ENCODE measurements at places on chromosomes 13 and 19.

DNA sequence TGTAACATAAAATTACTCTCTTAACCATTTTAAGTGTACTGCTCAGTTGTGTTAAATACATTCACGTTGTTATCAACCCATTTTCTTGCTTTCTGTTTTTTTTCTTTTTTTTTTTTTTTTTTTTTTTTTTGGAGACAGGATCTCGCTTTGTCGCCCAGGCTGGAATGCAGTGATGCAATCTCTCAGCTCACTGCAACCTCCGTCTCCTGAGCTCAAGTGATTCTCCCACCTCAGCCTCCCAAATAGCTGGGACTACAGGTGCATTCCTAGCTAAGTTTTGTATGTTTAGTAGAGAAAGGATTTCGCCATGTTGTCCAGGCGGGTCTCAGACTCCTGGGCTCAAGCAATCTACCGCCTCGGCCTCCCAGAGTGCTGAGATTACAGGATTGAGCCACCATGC is 42.5 kb upstream of the C13orf42 start:
- DNase-seq: no peak

DNA sequence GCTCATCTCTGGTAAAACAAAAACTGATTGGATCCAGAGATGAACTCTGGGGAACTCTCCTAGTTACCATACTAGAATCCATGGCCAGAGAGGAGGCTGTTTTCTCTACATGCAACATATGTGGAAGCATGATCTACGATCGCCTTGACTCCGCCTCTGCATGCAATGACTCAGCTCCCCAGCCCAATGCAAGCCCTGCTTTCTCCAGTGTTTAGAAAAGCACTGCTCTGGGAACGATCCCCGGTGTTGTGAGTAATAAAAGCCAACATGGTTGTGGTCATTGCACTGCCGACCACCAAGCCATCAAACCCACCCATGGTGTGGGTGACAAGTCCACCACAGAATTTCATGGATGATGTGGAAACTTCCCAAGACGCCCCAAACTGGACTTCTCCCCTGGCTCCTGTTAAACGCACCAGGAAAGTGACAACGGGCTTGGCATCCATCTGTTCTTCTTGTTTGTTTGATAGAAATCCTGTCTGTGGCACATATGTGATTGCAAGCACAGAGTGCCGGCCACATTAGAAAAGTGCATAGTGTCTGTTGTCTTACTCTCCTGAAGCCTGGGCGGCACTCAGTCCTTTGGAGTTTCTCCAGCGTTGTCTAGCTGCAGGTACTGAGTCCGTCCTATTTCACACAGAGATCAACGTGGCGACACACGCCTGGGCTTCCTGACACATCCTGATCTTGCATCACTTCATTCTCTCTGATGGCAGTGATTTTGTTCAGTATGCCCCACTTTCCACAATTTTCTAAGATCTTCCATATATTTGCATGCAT is 36.4 kb upstream of the VSTM2B start:
- DNase-seq: no peak

DNA sequence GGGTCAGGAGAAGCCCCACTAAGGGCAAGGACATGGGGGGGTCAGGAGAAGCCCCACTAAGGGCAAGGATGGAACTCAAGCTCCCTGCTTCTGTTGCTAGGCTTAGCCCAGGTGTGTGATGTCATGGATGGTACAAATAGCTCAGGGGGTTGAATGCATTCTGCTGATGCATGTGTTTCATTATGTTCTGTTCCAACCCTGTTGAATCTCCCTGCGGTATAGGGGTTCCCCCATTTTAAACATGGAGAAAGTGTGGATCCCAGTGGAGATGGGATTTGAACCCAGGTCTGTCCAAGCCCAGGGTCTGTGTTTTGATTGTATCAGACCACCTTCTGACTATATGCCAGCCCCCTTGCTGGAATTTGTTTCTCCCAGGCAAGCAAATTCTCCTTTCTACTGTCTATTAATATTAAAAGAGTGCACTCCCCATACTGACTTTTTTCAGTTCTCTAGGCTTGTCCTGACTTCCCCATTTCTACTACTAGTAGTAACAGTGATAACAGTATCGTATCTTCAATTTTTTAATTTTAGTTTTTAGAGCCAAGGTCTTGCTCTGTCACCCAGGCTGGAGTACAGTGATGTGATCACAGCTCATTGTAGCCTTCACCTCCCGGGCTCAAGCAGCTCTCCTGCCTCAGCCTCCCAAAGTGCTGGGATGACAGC is 6.7 kb downstream of the ZNF865 start:
- no peak for DNase-seq

DNA sequence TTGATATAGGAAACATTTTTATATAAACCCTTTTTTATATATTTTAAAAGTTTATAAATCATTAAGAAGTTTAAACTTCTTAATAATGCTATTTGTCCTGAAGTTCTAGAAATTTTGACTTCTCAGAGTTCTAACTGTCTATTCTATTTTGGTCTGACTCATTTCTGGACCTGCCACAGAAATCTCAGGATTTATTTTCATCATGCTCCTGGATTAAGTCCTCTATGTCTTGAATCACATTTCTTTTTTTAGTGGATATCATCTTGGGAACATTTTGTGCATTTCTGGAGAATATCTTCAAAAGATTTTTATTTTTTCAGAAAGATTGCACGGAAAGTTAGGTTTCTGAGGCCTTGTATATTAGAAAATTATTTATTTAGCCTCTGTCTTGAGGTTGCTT is 289.1 kb downstream of the NDFIP2 start:
- DNase-seq: no peak

- no peak for DNase-seq
Observed at GRCh38 chr19:33660410-33661124, 38.8 kb downstream of the CHST8 start.

DNA sequence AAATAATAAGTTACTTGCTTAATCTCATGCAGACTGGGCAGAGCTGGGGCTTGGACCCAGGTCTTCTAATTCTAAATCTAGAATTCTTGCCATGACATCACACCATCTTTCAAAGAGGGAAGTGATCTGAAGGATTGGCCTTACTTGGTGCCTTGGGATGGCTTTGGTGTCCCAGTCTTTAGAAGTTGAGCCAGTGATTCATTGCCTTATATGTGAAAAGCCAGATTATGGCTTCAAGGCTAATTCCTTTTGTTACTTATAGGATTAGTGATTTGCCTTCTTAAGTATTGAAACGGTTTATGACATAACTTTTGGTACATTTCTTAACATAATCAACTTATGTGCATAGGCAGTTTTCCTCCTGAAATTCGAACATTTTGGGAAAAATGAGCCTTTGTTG is 14.9 kb downstream of the COG3 start:
- no peak for DNase-seq

- DNase-seq: no peak
Observed at GRCh38 chr13:23866420-23867026, 22.7 kb downstream of the MIPEP start.

DNA sequence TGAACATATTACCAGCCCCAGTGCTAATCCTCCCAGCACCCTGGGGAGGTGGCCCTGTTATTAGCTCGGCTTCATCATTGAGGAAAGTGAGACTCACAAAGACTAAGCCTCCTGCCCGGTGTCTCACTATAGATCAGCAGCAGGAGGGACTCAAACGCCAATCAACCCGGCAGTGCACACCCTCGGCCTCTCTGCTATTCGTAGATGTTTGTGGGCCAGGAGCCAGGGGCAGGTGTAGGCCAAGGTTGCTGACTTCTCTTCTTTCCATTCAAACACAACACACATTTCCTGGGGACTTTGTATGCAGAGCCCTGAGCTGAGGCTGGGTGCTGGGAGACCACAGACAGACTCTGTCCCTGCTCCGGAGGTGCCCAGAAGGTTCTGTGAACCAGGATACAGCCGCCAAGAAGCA is 9.4 kb upstream of the SBK3 start:
- no peak for DNase-seq

DNA sequence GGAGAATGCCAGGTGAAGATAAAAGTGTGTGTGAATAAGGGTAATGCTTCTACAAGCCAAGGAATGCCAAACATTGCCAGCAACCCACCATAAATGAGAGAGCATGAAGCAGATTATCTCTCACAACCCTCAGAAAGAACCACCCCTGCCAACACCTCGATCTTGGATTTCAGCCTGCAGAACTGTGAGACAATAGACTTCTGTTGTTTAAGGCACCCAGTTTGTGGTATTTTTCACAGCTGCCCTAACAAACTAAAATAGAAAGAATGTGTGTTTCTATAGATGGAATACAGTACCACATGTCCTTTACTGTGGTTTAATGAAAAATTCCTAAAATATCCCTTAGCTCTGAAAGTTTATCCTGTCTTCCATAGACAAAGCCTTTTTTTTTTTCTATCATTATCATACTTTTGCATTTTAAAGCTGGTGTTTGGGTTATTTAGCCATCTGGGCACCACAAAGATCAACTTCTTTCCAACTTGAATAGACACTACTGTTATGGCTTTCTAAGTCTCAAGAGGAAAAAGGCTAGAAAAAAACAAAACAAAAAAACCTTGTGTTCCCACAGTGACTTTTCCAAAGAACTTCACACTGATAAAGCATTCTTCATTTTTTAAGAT is 505.6 kb downstream of the KCTD12 start:
- no peak for DNase-seq

- no peak for DNase-seq
Observed at GRCh38 chr19:29777781-29778309, 33.9 kb upstream of the CCNE1 start.

DNA sequence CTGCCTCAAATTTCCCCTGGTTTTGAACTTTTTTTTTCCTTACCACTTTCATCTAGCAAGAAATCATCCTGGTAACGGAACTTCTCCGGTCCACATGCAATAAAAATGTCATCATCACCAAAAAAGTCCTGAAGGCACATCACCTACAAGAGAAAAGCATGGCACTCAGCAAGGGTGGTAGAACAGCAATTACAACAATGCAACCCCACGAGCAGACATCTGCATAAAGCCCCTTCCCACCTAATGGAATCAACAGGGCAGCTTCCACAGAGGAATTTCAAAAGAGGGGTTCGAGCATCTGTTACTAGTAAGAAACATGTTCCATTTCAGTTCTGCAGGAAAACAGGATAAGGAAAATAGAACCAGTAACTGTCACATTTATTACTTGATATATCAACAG is 183.9 kb downstream of the DCLK1 start:
- no peak for DNase-seq

GRCh38 chr19:45782820-45783785 is 813 bp upstream of the DMPK start:
- DNase-seq: peak; percentile 82

- no peak for DNase-seq
Observed at GRCh38 chr13:54029226-54029625, 1000.6 kb downstream of the OLFM4 start.

- DNase-seq: no peak
Observed at GRCh38 chr19:4389511-4390016, 10.8 kb downstream of the SH3GL1 start.

- DNase-seq: no peak
Observed at GRCh38 chr13:109355166-109355565, 431.2 kb downstream of the IRS2 start.

- no peak for DNase-seq
Observed at GRCh38 chr13:79869326-79869725, 388.4 kb downstream of the NDFIP2 start.

GRCh38 chr19:44891016-44891882 is at the start of gene TOMM40:
TOMM40 (plus strand) TSS chr19:44891254; CDS start chr19:44891416, 162 bp downstream.
- no peak for DNase-seq

DNA sequence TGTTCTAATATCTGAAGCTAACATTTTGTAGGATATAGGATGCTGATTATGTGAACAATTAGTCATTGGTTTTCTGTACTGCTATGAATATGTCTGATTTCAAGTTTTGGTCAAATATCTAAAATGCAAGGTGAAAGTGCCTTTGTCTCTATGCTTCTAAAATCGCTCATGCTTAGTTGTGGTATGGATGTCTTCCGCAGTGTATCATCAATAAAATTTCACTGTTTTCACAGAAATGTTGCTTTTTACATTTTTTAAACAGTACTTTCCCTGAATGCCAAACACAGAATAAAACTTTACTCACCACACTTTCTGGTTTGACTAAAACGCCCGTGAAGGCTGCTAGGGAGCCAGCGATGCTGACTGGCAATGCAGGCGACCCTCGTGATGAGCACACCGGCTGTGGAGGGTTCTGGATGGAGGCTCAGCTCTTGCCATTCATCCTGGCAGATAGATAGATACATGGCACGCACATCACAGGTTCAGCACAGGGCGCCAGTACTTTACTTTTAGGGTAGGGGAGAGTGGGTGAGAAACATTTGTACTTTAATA is 40.1 kb downstream of the SLC7A9 start:
- no peak for DNase-seq

DNA sequence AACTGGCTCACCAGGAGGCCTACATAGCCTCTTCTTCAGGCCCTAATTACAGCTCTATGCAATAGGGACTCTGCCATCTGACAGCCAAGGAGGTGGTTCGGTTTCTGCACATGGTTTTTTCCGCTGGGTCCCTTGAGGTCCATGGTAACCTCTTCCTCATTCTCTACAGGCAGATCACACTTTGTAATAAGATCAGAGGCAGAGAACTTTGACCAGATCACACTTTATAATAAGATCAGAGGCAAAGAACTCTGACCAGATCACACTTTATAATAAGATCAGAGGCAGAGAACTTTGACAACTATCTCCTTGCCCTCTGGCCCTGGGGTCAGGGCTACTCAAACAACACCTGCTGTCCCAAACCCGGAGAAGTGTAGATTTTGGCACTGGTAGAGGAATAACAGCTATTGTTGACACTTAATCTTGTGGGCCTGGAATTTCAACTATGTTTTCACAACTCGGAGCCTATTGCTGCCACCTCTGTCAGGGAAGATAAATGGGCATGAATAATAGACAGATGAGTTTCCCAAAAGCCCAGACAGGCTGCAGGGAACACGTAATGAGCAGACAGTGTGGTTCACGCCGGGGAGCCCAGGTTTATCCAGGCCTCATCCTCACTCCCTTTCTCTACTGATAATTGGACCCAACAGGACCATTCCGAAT is 246.1 kb downstream of the UQCRFS1 start:
- DNase-seq: no peak

- DNase-seq: no peak
Observed at GRCh38 chr13:31035185-31035965, 102.9 kb downstream of the TEX26 start.

GRCh38 chr13:111978546-111978945 is 88.4 kb upstream of the SOX1 start:
- DNase-seq: no peak

- DNase-seq: no peak
Observed at GRCh38 chr19:10805065-10805757, 30.8 kb downstream of the TMED1 start.

DNA sequence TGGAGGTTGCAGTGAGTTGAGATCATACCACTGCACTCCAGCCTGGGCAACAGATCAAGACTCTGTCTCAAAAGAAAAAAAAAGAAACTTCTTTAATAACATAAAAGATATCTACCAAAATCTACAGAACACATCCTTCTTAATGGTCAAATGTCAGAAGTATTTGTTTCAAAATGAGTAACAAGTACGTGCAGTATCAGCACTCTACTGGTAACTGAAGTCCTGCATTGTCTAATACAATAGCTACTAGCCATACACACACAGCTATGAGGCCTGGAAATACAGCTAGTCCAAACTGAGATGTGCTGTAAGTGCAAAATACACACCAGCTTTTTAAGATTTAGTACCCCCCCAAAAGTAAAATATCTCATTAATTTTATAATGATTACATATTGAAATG is 88.1 kb downstream of the TSC22D1 start:
- no peak for DNase-seq

- DNase-seq: peak; percentile 18
Observed at GRCh38 chr13:24272452-24273161, 36.8 kb upstream of the C1QTNF9 start.

- no peak for DNase-seq
Observed at GRCh38 chr13:79128158-79128557, 277.9 kb downstream of the RBM26 start.

GRCh38 chr19:8655340-8655709 is 24.9 kb downstream of the NFILZ start:
- DNase-seq: no peak

- no peak for DNase-seq
Observed at GRCh38 chr13:106534639-106535551, 567 bp downstream of the EFNB2 start.
